ENCODE measurements at places on chromosomes 12 and 14. TPM values are rescaled to one million over a fixed set of nuclear protein-coding genes. Genes with fewer than 3 reads are reported as not detected.

DNA sequence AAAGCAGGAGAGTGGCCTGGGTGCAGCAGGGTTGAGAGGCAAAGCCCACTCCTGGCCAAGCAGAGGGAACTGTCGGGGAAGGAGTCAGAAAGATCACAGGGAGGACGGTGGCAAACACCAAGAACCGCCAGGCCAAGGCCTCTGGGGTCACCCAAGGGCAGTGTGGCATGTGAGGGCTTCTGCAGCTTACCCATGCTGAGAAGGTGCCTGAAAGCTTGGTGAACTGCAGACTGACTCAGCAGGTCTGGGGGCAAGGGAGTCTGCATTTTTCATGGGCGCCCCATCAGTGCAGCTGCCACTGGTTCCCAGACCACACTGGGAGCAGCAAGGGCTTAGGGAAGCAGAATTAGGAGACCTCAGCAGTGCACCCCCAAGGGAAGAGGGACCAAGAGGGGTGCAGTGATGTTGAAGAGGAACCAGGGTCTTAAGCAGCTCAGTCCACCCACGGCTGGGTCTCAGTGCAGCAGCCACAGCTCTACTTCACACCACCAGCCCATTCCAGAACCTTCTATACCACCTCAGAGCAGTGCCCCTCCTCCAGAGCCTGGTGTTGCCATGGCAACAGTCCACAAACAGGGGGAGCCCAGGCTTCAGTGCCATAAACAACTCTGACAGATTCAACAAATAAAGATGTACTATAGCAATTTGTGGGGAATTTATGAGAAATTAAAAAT, 59.4 kb downstream of the ITPK1 start:
- DNase-seq = no peak

DNA sequence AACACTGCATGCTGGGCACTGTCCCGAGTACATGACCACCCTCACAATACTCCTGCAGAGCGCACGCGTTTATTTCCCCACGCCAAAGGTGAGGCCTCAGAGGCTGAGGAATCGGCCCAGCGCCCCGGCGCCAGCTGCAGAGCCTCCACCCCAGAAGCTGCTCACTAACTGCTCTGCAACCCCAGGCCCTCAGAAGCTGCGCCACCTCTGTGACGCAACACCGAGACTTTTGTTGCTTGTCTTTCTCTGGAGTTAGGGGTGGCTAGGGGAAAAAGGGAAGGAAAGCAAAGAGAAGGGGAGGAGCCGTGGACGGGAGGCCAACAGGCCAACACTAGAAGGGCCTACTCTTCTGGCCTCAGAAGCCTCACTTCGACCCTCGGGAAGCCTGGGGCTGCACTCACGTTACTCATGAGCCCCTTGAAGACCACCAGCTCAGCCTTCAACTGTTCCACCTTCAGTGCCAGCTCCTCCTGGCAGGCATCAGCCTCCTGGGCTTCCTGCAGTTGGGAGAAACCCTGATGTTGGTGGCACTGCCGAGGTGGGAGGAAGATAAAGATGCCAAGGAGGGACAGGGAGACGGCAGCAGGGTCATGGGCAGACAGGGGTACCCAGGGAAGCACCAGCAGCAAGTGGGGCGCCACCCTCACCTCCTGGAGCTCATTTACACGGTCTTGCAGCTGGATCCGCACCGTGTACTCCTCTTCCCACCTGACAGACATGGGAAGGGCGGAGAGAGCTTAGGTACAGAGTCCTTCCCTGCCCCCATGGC, 5.4 kb downstream of the IFFO1 start:
- DNase-seq = no peak

- DNase-seq = no peak
Observed at GRCh38 chr12:104969343-104969742, 11.3 kb upstream of the SLC41A2 start.

GRCh38 chr14:32313844-32314376, 15.2 kb upstream of the AKAP6 start:
- DNase-seq = no peak

DNA sequence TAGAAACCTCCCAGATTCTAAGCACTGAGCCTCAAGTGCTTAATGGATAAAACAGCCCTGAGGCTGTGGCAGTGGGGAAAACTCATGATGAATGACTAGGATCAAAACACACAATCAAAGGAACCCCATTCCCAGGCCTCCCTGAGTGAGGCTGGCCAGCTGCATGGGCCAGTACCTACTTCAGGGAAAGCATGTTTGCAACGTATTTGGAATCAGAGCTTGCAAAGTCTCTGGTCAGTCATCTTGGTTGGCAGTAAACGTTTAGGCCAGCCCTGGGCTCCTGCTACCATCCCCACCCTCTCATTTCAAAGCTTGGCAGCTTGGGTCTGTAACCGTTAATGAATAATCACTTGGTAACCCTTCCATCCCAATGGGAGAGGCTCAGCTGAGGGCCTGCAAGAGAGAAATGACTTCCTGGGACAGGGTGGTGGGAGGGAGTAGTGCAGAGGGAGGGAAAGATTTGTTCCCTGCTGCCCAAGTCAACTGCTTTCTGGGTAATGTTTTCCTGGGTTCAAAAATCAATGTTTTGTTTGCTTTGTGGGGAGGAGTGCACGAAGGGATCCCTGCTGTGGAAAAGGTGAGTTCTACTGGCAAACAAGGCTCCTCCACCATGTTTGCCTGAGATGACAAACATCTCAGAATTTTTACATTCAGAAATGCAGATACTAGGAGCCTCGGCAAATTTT, 2.0 kb upstream of the RNASE8 start:
- DNase-seq = peak; percentile 81

DNA sequence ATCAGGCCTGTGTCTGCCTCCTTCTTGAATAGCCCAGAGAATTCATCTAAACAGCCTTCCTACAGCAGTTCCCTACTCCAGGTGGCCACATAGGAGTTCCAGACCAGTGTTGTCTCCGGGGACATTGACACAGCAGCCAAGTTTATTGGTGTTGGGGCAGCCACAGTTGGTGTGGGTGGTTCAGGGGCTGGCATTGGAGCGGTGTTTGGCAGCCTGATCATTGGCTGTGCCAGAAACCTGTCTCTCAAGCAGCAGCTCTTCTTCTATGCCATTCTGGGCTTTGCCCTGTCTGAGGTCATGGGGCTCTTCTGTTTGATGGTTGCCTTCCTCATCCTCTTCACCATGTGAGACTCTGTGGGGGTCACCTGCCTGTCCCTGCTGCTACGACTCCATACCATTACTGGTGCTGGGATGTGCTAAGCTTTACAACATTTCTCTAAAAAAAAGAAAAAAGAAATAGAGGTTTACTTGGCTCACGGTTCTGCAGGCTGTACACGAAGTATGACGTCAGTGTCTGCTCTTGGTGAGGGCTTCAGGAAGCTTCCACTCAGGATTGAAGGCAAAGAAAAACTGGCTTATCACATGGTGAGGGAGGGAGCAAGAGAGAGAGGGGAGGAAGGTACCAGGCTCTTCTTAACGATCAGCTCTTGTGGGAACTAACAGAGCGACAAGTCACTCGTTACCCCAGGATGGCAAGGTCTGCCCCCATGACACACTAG, 57.5 kb downstream of the CHST11 start:
- DNase-seq = no peak

- DNase-seq = no peak
Observed at GRCh38 chr14:88522393-88522792, 32.4 kb downstream of the PTPN21 start.

GRCh38 chr14:100617410-100618317, 30.4 kb upstream of the BEGAIN start:
- no peak for DNase-seq

DNA sequence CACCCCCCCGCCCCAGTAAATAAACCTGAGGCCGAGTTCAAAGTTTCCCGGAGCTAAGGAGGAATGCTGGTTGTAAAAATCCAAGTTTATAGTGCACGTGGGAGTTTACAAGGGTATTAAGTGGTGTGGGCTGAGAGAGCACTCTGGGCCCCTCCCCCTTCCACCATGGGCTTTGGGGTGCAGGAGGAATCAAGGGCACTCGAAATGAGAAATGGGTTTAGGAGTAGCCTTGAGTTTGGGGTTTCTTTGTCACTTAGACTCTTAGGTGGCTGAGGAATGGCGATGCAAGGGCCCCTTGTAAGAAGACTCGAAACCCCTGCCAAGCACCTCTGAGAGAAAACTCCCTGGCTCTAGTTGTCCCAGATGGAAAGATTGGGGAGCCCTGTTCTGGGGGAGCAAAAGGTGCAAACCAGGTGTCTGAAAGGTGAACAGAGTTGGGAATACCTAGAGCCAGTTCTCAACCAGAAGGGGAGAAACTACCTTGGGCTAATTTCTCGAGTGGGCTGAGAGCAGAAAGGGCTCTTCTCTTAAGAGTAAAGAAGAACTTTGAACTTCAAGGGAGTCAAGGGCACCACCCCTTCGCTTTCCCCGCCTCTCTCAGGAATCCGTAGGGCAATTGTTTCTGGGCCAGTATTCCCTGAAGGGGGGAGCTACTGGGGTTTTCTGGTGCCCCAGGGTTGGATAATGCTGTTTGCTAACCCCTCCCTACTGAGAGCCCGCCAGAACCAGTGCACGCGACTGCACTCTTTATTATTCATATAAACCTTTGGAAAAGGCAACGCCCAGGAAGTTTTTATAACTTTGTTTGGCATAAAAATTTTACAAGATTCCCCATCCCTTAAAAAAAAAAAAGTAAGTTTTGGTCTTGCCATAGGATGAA, 4.0 kb upstream of the HOTAIR start:
- DNase-seq = no peak

The KCNA5 gene
- total RNA-seq = 1.4 TPM
